ENCODE measurements at places on chromosomes 6 and 20. TPM values are rescaled to one million over a fixed set of nuclear protein-coding genes. Genes with fewer than 3 reads are reported as not detected.

Gene TINAG
- polyA plus RNA-seq, result 0.16 TPM

Gene COL19A1
- polyA plus RNA-seq, result not detected

Gene PSORS1C2
- not detected for polyA plus RNA-seq

- DNase-seq, result no peak
These were observed 8.7 kb upstream of the SRXN1 start for GRCh38 chr20:661474-662270.

DNA sequence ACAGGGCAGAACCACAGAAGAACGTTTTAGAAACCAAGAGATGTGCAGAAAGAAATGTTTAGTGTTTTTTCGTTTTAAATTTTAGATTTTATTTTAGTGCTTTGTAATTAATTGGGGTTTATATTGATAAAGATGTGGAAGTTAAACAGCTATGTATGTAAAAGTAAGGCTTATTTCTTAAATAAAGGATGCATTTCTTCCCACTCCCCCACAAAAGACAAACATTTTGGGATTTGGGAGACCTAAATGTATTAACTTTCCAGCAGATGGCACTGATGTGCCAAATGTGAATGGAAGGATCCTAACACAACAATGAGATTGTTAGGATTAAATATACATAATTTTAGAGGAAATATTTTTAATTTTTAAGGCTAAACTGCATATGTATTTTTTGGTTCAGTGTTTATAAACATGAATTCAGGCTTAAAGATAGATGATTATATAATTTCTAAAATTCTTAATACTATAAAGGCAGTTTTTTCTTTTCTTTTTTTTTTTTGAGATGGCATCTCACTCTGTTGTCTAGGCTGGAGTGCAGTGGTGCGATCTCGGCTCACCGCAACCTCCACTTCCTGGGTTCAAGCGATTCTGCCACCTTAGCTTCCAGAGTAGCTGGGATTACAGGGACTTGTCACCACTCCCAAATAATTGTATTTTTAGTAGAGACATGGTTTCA lies 12.0 kb downstream of the PFDN4 start:
- peak; percentile 60 for DNase-seq

Gene PAK5
- not detected for polyA plus RNA-seq

GRCh38 chr6:22598339-22598738 lies 29.0 kb downstream of the HDGFL1 start:
- no peak for DNase-seq

DNA sequence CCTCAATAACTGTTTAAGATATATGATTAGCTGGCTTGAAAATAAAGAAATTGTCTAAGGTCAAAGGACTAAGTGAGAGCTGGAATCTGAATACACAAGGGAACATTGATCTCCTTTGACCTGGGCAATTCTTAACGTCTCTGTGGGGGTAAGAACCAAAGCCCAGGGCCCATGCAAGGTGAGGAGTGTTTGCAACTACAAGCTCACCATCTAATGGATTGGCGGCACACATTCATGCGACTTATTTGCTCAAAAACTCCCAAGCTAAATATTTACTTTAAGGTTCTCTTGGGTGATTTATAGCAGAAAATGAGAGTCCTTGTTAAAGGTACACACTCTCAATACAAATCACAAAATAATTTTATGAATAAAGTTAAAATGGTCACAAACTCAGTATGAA lies 392.0 kb upstream of the FLRT3 start:
- DNase-seq, result peak; percentile 35

DNA sequence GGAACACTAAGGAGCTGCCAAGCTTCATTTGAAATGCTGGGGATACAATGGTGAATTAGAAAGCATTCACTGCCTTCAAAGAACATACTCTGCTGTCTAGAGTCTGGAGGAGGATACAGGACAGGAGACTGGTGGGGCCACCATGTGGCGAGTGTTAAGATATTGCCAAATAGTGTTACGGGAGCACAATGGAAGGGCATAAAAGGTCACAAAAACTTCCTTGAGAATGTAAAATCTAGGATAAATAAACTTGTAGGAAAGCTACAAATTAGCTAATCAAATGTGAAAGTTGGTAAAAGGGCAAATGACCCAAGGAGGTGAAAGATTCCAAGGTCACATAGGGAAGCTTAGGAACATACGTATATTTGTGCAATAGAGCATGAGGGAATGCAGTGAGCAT lies 271.7 kb downstream of the RFPL4B start:
- no peak for DNase-seq

GRCh38 chr6:45350186-45350710 lies 22.1 kb downstream of the RUNX2 start:
- DNase-seq, result no peak

Gene PACRG
- polyA plus RNA-seq, result not detected

Measured in A549 (cell line).